KBM-7 (cell line): ENCODE measurements at places on chromosomes 5 and 9.

- DNase-seq, result no peak
These were observed 26.9 kb downstream of the GPRIN1 start for GRCh38 chr5:176583076-176583475.

DNA sequence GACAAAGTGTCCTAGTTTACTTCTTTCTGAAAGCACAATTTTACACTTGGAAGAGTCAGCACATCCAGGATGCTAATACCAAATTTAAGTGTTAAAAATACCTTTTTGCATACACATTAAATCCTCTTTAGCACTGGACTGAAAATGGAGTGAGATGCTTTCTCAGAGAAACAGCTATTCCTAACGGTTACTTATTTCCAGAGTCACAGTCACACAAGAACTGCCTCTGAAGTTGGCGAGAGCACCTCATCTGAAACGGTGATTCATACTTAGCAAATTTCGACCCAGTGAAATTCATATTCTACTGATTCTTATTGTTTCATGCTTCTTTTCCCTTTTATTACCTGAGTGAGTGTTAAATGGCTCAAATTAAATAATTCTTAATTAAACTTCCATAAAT, 12.2 kb downstream of the CDH18 start:
- no peak for DNase-seq

DNA sequence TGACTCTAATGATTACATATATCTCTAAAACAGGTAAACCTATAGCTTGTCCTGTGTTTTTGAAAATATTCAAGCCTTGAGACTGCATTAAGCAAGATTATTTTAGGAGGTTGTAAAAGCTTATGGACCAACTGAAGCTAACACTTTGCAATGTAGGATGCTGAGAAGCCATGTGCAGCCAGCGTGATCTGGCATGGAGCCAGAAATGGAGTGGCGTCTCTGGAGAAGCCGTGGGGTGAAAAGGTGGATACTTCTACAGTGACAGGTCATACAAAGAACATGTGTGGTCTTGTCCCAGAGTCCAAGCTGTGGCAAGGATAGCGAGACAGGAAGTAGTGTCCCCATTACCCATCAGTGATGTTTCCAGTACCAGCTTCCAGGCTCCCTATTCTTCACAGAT, 100.8 kb upstream of the CD180 start:
- DNase-seq, result no peak

GRCh38 chr5:134976841-134977240, 9.1 kb downstream of the CATSPER3 start:
- no peak for DNase-seq

DNA sequence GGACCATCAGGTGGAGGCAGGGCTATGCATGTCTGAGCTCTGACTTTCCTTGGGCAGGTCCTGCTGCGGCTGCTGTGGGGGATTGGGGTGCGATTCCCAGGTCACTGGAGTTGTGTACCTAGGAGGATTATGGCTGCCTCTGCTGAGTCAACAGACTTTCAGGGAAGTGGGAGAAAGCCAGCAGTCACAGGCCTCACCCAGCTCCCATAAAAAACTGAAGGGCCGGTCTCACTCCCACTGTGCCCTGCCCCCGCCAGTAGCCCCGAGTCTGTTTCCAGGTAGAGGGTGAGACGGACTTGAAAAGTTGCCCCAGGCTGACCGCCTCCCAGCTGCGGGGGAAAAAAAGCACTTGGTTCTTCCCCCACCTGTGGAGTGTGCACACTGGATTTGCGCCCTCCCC, 76.7 kb downstream of the FAM170A start:
- no peak for DNase-seq
